Amygdala (tissue), 56 donors: ENCODE measurements at places on chromosomes 3 and 15.
A peak's percentile ranks its signal among the peaks of the same experiment; 100 is the strongest.

GRCh38 chr3:4758957-4759656 is 220.1 kb upstream of the BHLHE40 start:
- DNase-seq: no peak

GRCh38 chr3:10233988-10234387 is 14.3 kb upstream of the TATDN2 start:
- no peak for DNase-seq

DNA sequence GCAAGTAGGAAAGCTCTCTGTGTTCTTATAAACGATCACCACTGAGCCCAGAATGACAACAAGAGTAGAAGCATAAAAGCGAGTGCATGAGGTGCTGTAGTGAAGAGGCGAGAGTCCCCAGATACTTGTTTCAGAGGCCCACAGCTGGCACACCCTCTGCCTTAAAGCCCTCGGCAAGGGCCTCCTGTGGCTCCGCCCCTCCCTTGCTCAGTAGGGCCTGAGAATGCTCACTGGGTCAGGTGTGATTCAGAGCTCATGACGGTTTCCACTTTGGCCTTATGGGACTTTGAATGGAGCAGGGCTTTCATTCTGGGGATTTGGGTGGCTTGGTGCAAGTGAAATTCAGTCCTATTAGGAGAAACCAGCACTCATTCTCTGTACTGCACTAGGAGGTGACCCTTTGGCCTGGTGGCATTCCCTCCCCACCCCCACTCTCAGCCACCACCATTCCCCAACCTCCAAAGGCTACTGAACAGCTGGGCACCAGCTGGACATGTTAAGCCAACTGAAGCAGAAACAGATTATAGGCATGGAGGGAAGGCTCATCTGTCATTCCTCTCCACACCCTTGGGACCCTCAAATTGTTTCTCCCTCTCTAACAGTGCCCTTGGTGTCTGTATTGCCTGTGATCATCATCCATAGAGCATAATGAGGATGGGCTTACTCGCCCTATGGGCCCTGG is 109.6 kb upstream of the CTDSPL start:
- no peak for DNase-seq

- DNase-seq: no peak
These were observed 36.0 kb upstream of the COLQ start for GRCh38 chr3:15557511-15557946.

DNA sequence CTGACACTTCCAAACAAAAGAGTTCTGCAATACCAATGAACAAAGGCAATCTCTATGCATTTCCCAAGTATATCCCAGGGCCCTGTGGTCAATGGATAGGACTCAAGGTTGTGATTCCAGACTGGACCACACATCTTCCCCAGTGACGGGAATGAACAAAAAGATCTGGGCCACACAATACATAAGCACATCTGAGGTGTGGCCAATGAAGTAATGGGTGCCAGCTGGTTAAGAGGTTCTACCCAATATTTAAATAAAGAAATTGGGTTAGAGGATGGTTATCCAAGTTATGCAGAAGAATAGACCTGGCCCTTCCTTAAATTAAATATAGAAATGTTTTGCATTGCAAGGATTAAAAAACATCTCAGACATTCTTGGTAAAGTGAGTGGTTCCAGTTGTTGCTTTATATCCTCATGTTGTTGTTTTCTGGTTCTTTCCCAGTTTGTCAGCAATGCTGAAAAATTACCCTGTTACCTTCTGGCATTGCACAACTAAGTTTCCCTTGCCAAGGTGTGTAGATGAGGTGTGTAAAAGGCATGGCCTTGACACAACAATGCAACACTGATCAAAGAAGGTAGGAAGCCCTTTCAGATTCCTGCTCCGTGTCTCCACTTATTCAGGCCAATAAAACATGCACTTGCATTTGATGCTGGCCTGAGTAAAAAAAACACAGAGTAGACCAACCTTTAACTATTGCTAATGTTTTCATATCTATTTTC is 86.5 kb downstream of the PRICKLE2 start:
- no peak for DNase-seq

DNA sequence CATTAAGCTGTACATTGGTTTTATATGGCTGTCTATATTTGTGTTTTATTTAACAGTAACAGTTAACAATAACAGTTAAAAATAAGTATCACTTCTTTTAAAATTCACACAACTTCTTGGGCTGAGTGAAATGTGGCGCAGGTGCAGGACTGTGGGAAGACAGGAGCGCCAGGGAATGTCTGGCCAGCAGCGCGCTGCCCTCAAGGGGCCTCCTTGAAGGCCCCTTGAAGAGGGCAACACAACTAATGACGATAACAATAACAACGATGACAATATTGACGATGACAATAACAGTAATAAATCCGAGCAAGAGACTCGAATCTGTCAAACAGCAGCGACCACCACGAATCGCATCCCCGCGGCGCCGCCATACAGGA is 411 bp upstream of the PPP2R3A start:
- DNase-seq: no peak

DNA sequence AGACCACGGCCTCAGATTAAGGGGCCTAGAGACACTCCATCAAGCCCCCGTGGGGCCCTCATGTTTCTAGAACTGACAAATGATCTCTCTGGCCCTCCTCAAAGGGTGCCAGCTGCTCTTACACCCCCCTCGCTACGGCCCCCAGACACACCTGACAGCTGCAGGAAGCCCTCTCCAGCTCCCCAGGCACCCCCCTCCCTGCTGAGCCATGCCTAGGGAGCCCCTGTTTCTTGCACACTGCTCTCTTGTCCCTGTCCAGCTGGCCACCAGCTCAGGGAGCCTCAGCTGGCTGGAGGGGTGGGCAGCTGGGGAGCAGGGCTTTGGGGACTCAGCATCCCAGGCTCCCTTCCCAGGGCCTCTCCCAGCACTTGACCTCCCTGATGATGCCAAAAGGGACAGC is 14.8 kb downstream of the TNK2 start:
- DNase-seq: peak; percentile 83
